Epithelial cell of prostate (primary cell): ENCODE measurements at places on chromosomes 16 and 17.

- no peak for DNase-seq
Measured at GRCh38 chr17:74862108-74862901, 2.6 kb upstream of the GRIN2C start.

DNA sequence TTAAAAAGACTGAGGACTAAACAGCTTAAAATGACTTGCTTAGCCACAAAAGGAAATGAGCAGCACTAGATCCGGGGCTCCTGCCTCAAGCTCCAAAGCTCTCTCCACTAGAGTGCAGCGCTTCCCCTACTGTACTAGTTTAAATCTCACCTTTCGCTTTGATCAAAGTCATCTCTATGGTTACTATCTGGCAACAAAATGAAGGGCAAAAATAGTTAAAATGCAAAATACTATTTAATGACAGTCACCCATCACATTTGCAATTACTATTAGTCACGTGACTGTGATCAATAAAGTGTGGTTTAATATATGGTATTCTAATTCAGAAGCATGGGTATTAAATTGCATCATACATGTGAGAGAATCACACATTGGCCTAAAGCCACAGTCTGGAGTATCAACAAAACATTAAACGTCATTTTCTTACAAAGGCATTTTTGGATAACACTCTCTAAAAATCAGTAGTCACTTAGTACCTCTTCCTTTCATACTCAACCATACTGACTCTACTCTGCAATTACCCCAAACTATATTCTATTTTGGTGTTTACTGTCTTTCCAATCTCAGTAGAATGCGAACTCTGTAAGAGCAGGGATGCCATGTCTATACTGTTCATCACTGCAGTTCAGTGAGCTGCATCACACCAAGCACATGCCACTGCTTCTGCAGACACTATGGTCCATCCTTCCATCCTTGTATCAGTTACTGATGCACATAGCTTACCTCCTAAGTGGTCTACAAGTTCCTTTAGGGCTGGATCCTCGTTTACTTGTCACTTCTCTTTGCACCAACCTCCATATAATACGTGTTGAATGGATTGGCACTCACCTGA, 6.2 kb downstream of the PSMD12 start:
- DNase-seq: no peak

- DNase-seq: no peak
Measured at GRCh38 chr16:53945996-53946395, 242.0 kb downstream of the FTO start.

- DNase-seq: no peak
Measured at GRCh38 chr16:396605-397004, 394 bp upstream of the NME4 start.
